Activated T-helper 2 cell treated with anti-CD3 and anti-CD28 coated beads, Interferon-gamma antibody, Interleukin-2, Interleukin-4, amounts not matched to agents 10 μg/mL and 5 μg/mL and 100 μg/mL, durations not matched to agents 14 hours and 24 hours and 36 hours (primary cell): ENCODE measurements at places on chromosomes 2 and 18. TPM values are rescaled to one million over a fixed set of nuclear protein-coding genes. Genes with fewer than 3 reads are reported as not detected.

- no peak overlapping the region for H3K4me3 ChIP-seq
- no peaks in the 10 kb centered on the region for H3K4me1 ChIP-seq
- H3K27ac ChIP-seq = no peak overlapping the region
- H3K36me3 ChIP-seq = no peaks in the 10 kb centered on the region
Observed at GRCh38 chr2:220441404-220441803, 814.0 kb downstream of the SLC4A3 start.

- H3K4me1 ChIP-seq = peaks cover 74% of the 10 kb centered on the region
- peaks cover 45% of the 10 kb centered on the region for H3K36me3 ChIP-seq
- H3K4me3 ChIP-seq = peak overlapping the region; percentile 87
- DNase-seq = no peak
Observed at GRCh38 chr2:224947566-224947965, 94.7 kb downstream of the DOCK10 start.

DNA sequence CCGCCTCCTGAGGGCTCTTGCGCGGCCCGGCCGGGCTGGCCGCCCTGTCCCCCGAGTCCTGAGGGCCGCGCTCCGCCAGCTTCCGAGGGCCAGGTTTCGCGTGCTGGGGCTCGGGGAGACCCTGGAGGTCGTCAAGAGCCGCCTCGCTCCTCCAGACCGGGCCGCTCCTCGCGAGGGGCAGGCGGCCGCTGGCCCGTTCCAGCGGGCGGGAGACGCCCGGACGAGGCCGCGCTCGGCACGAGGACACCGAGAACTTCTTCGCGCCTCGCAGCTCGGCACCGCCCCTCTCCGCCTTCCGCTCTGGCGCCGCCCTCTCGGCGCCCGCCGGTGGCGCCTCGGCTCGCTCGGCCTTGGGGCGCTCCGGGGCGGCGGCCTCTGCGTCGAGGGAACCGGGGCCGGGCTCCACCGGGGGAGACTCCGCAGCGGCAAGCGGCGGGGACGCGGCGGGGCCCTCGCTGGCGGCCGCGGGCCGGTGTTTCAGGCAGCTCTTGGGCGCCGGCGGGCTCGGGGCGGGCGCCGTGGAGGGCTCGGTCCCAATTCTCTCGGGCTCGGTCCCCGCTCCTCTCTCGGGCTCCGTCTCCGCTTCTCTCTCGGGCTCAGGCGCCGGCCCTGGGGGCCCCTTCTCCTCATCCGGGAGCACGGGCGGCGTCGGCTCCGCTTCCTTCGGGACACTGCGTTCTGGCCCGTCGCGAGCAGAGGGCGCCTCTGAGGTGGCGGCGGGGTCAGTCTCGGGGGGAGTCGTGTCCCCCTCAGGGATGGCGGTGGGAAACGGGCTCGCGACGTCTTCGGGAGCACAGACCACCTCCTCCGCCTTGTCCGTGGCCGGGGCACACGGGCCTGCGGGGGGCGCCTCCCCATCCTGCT, 91.6 kb upstream of the MGAT4A start:
- no peak overlapping the region for H3K27ac ChIP-seq
- peak overlapping the region; percentile 39 for H3K4me3 ChIP-seq
- H3K36me3 ChIP-seq = no peaks in the 10 kb centered on the region

- no peaks in the 10 kb centered on the region for H3K36me3 ChIP-seq
- peaks cover 40% of the 10 kb centered on the region for H3K27me3 ChIP-seq
- DNase-seq = no peak
Observed at GRCh38 chr2:100818003-100818605, 1.8 kb upstream of the NPAS2 start.

GRCh38 chr2:57434441-57434840, 612.2 kb upstream of the VRK2 start:
- no peak for DNase-seq
- no peaks in the 10 kb centered on the region for H3K27me3 ChIP-seq
- no peak overlapping the region for H3K27ac ChIP-seq
- H3K4me1 ChIP-seq = no peaks in the 10 kb centered on the region

DNA sequence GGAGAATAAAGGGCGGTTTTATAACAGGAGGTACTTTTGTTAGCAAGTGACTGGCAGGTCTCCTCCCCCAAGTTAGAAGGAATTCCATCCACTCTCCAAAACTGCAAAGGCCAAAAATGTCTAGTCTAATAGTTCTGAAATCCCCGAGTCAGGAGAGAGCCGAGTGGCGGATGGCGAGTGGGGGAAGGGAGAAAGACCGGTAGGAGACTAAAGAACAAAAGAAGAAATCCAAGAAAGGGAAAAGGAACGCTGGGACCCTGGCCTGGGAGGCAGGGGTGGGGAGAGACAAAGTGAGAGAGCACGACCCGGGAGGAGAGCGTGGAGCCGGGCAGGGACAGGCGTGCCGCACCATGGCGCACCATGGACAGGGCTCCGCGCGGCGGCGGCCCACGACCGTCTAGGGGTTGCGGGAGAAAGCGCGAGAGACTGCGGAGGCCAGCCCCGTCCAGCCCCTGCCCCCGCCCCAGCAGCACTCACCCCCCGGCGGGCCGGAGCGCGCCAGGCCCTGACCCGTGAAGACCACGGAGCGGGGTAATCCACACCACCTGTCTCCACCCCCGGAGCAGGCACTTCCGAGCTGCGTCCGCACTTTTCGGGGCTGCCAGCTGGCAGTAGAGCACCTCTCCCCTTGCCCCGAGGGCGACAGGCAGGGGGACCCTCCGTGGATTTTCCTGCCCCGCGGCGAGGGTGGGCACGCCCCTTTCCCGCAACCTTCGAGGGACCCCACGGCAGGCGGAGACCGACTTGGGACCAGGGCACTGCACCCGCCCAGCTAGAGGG, 1.6 kb downstream of the CDH2 start:
- no peak overlapping the region for H3K4me3 ChIP-seq
- H3K27me3 ChIP-seq = peaks cover 35% of the 10 kb centered on the region
- H3K27ac ChIP-seq = no peak overlapping the region
- peaks cover 4% of the 10 kb centered on the region for H3K4me1 ChIP-seq
- DNase-seq = no peak

The TTL gene
- total RNA-seq = 48.2 and 50.1 TPM in 2 replicates

The UBXN4 gene
- total RNA-seq = 118 and 138 TPM in 2 replicates
